Left renal pelvis (tissue), 4 donors: ENCODE measurements at places on chromosomes 13 and 19.

DNA sequence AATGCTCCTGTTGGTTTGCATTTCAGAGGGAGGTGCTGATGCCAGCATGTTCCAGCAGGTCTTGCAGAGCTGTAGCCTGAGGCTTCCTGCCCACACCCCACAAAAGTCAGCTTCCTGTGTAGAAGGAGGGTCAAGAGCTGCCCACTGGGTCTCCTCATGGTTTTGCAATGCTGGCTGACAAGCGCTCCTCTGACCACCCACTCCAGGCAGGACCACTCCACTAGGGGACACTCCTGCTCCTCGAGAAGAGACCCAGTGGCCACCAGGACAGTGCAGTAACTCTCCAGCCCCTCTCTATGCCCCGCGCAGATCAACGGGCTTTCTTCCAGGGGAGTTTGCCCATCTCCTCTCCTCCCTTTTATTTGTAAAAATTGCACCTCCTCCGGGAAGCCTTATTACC is 72.9 kb upstream of the UQCRFS1 start:
- DNase-seq, result peak; percentile 8

- DNase-seq, result no peak
These were observed 65.8 kb upstream of the KPNA3 start for GRCh38 chr13:49858178-49858856.

GRCh38 chr13:59906413-59907049 is 257.2 kb downstream of the DIAPH3 start:
- DNase-seq, result no peak

DNA sequence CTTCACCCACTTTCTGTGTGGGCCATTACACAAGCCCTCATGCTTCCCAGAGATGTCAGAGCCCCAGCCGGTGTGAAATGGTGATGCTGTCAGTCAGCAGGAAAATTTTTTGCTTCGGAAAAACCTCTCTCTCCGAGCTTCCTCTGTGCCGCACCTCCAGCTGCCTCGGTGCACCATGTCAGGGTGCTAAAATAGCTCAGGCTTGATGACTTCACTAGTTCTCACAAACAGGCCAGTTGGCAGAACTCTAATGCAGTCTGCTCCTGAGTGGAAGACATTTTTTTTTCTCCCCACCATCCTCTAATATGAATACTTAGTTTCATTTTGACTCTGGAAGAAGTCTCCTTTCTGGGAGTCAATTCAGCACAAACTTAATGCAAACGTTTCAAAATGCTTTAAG is 71.3 kb downstream of the KLF12 start:
- DNase-seq, result no peak
